Activated naive CD4-positive, alpha-beta T cell treated with anti-CD3 and anti-CD28 coated beads for 36 hours (primary cell): ENCODE measurements at places on chromosomes 5 and 9.

- DNase-seq: peak; percentile 13
Observed at GRCh38 chr5:4189317-4189716, 593.7 kb downstream of the IRX1 start.

- no peak for DNase-seq
Observed at GRCh38 chr9:98083061-98083501, 26.5 kb downstream of the NANS start.

GRCh38 chr5:96812851-96813250 lies 5.1 kb upstream of the ERAP1 start:
- DNase-seq: no peak

DNA sequence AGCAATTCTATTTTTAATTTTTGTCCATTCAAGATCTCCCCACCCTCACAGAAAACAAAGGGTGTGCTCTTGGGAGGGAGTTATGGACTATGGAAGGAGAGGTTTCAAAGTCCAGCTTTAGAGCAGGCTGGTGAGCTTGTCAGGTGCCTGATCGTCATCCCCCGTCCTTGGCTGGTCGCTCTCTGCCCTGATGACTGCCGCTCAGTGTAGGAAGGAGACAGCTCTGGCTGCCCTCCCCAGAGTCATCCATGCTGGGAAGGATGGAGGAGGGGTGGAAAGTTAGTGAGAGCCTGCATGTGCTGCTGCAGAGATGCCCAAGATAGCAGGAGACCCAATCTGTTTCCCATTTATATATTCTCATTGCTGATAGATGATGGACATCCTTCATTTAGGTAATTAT lies 96.6 kb downstream of the NLN start:
- no peak for DNase-seq

DNA sequence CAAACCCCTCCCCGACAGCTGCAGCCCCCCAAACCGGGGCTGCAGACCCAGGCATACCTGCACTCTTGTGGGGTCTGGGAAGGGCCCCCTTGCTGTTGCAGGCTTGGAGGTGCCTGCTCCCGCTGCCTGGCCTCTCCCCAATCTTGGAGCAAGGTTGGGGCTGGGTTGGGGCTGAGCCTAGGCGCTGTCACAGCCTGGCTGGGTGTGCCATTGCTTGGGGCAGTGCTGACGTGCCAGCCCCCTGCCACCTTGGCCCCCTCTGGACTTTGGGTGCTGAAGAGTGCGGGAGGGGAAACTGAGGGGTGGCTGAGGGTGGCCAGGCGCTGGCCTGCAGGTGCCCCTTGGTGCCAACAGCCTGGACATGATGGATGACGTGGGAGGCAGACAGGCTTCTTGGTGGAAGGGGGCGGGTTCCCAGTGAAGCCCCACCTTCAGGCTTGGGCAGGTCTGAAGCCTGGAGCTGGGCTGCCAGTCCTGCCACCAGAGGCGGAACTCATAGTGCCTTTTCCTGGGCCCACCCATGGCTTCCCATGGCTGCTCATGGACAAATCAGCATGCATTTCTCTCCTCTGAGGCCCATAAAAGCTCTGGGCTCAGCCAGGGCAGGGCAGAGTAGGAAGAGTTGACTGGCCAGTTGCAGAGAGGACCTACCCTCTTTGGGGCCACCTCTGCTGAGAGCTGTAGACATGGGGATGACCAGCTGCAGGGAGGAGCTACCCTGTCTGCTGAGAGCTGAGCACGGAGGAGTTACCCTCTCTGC lies 19.1 kb downstream of the TMEM38B start:
- no peak for DNase-seq

DNA sequence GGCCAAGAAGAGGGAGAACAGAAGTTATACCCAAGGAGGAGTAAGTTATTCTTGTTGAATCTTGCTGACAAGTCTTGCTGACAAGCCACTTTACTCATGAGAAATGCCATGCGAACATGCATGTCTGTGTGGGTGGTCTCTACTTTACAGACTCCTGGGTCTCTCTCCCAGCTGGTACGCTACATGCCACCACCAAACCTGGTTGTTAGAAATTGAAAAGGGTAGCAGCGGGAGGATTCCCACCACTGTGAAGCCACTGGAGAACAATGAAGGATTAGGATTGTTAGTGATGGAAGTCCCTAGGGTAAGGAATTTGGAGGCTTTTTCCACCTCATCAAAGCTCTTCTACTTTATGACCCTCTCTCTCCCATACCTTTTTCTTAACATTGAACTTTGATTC lies 53.6 kb upstream of the GABRB2 start:
- no peak for DNase-seq

GRCh38 chr9:7580568-7580967 lies 219.0 kb downstream of the DMAC1 start:
- DNase-seq: no peak

DNA sequence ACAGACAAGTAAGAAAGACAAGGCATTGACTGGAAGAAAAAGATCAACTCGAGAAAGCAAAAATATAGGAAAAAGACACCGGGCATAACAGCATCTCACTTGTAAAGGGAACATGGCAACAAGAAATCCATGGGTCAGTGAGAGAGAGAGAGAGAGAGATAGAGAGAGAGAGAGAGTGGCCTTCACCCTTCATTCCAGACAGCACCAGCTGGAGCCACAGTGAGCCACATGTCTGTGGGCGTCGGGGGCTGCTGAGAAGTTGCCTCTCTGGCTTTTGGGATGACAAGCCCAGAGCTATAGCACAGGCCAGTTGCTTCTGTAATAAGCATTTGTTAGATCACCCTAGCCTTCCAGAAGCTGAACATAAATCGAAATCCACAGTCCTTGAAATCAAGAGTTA lies 20.3 kb upstream of the ENC1 start:
- DNase-seq: no peak

GRCh38 chr9:136542241-136543040 lies 3.4 kb downstream of the NOTCH1 start:
- no peak for DNase-seq

GRCh38 chr5:64315778-64316177 lies 150.1 kb downstream of the RNF180 start:
- no peak for DNase-seq

DNA sequence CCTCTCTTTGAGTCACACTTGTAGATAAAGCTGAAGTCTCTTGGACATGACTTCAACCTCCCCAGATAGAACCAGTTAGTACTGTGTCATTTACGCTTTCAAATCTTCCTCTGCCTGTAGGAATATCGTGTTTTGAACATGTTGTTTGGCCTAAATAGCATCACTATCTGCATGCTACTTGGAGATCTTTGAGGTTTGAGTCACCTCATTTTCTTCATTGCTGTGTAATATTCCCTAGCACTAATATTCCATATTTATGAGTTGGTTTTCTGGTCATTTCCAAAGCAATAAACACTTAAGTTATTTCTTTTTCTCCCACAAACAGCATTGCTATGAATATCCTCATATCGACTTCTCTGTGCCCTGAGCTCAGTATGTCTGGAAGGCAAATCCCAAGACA lies 100.3 kb downstream of the ROR2 start:
- no peak for DNase-seq

DNA sequence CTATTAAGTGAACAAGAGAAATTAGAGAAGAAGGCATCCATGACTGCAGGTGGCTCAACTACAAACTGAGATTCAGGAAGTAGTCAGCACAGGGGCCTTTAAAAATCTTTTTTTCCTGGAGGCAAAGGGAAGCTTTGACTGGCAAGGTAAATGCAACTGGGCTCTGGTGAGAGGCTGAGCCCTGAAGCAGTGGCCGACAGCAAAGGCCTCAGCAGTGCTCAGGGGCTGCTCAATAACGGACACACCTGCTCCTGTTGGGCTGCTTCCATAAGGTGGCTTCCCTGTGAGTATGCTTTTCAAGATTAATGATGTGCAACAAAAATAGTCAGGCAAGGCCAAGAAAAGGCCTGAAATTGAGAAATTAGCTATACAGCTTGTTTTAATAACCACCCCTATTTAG lies 134.2 kb upstream of the RGMB start:
- no peak for DNase-seq

GRCh38 chr5:83428890-83429289 lies 42.7 kb upstream of the VCAN start:
- no peak for DNase-seq

GRCh38 chr9:29753638-29754037 lies 2180.4 kb upstream of the C9orf72 start:
- DNase-seq: no peak

- DNase-seq: no peak
Observed at GRCh38 chr5:135996611-135997010, 32.2 kb upstream of the TGFBI start.

DNA sequence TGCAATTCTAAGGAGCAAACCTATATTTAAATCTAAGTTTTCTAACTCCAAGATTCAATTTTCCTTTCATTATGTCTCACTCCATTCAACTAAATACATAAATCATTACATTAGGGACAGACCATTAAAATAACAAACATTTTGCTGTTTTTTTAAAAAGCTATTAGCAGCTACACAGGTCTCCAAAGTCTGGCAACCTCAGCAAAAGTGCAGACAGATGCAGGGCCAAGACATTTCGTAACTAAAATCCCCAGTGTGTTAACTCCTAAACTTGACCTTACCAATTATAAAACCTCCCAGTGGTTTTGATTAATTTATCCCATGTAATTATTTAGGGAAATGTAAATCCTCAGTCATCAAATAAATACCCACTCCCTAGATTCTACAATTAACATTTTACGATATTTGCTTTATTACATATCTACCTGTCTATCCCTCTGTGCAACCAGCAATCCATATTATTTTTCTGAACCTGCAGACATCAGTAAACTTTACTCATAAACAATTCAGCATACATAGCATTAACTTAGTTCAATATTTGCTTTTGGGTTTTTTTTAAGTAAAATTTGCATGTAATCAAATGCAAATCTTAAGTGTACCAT lies 64.7 kb downstream of the RGS7BP start:
- DNase-seq: no peak

DNA sequence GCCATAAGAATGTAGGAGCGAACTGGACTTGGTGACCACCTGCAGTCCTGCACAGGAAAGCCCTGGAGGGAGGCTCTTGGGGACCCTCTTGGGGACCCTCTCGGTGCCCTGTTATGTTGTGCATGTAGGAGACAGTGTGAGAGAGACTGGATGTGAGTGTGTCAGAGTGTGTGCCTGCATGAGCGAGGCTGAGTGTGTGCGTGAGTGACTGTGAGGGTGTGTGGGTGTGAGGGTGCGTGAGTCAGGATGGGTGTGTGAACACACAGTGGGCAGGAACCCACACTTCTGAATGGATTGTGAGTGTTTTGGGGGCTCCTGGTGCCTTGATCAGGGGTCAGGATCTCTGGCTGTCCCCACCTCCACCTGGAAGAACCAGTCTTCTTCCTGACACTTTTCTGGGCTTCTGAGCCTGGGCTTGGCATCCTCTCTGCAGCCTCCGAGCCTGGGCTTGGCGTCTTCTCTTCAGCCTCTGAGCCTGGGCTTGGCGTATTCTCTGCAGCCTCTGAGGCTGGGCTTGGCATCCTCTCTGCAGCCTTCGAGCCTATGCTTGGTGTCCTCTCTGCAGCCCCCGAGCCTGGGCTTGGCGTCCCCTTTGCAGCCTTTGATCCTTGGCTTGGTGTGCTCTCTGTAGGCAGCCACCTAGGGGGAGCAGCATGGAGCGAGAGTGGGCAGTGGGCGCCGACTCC lies 25.6 kb upstream of the ANKRD33B start:
- DNase-seq: no peak

DNA sequence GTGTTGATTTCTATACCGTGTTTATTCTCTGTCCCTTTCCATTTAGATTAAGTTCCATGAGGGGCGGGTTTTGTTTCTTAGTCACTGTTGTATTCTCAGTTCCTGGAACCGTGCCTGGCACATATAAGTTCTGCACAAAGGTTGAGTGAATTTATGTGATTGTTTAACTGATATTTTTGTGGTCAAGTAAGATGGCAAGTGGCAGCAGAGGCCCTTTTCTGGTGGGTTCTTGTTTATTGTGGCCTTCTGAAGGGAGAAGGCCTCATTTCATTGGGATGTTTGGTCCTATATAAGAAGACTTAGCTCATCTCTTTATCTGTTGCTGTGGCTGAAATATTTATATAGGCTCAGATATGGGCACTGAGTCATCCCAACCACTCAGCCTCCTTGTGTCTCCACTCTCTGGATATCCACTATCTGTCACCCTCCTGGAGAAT lies 262.5 kb downstream of the PSAT1 start:
- no peak for DNase-seq

DNA sequence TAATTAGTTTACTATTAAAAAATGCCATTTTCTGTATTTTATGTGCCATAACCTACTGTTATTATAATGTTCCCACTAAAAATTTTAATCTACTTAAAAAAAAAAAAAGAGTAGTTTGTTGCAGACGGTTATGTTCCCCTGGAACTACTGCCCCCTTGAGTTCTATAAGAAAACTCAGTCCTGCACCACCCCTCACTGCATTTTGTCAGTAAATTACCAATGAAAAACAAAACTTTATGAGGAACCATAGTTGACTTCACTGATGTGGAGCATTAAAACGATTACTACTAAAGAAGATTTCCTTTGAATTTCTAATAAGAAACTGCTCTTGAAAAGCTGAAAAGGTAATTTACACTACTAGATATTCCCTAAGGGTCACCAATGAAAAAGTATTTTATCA lies 288.7 kb downstream of the FBXL17 start:
- DNase-seq: no peak

- no peak for DNase-seq
Observed at GRCh38 chr9:95229230-95229915, 88.1 kb downstream of the FANCC start.

- no peak for DNase-seq
Observed at GRCh38 chr5:135999406-136000139, 29.2 kb upstream of the TGFBI start.

- DNase-seq: no peak
Observed at GRCh38 chr9:68759981-68760673, 55.1 kb downstream of the PIP5K1B start.

- DNase-seq: no peak
Observed at GRCh38 chr5:68415177-68416085, 199.9 kb downstream of the PIK3R1 start.

DNA sequence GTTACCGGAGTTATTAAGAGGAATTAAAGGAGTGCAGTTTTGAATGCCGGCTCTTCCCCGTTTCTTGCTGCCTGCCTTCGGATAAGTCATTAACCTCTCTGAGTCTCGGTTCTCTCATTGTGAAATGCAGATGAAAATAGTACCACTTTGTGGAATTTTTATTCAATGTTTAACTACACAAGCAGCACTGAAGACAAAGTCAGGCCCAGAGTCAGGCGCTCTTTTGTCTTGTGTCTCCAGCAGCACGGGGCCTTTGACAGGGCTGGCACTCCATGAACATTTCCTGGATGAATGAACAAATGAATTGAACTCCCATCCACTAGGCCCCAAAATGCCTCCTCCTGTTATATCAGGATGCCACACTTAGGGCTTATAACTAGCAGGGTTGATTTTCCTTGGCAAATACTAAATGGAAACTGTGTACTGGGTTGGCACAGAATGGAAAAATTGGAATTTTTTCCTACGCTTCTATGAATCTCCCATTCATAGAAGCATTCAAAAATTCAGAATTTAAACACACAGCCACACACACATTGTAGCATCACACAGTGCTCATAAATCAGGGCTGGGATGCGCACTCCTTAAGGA lies 332.8 kb downstream of the MLLT3 start:
- no peak for DNase-seq

DNA sequence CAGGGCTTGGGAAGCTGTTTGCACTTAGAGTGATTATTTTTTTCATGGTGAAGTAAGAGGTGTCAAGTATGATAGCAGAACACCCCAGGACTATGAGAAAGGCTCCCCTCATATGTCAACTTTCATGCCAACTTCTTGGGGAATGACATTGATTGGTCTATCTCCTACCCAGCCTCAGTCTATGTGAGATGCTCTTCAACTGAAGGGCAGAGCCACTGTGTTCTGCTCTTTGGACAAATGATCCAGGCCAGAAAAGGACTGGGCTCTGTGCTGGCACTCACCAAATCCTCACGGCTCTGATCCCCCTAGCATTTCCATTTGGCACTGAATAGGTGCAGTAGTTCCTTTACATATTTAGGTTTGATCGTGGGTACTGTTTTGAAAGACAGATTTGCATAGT lies 151.1 kb downstream of the DMRT2 start:
- no peak for DNase-seq
